ENCODE measurements at places on chromosomes 1 and 21.

- no peak for DNase-seq
Measured at GRCh38 chr1:115056395-115056798, 26.8 kb downstream of the TSHB start.

- DNase-seq, result no peak
Measured at GRCh38 chr21:26281506-26281905, 110.9 kb upstream of the APP start.

DNA sequence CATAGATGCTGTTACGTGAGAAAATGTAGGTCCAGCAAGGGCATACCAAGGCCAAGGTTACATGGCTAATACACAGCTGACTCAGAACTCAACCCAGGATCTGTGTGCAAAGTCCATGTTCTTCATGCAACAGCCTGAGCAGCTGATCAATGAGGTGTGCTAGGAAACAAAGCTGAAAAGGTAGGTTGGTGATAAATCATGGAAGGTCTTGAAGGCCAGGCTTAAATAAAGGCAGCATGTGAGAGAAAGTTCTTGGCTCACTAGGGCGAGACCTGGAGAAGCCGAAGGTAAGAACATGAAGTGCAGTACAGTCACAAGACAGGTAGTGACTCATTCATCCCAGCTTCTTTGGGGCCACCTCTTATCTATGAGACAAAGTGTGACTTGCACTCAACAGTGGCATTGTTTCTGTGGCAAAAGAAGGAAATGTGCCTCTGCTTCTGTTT lies 33.4 kb downstream of the TLR5 start:
- DNase-seq, result no peak

GRCh38 chr1:15215116-15215515 lies 31.9 kb upstream of the FHAD1 start:
- no peak for DNase-seq

GRCh38 chr1:59340411-59341307 lies 43.8 kb downstream of the FGGY start:
- DNase-seq, result no peak

DNA sequence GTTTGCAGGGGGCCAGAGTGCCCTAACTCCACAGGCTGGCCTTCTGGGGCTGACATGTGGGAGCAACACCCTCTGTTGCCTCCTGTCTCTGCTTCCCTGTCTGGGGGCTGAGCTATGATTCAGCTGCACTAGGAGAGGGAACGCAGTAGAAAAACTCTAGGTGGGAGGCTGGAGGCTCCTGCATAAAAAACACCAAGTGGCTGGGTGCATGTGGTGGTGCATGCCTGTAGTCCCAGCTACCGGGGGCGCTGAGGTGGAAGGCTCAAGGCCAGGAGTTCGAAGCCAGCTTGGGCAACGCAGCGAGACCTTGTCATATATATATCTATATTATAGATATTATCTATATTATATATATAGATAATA lies 5.6 kb downstream of the KIF17 start:
- no peak for DNase-seq

DNA sequence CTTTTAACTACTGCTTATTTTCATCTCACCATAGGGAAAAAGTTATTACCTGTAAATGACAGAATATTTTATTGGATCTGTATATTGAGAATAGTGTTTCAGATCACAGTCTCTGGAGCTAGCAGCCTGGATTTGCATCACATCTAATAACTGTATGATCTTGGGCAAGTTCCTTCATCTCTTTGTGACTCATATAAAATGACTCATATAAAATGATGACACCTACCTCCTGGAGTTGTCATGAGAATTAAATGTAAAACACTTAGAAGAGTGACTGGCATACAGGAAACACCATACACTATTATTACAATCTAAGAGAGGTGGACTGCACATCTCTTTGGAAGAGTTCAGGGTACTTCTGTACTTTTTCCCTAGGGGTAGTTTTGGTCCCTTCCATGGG lies 421.3 kb downstream of the NEGR1 start:
- DNase-seq, result no peak

- DNase-seq, result no peak
Measured at GRCh38 chr1:32782086-32782485, 35.1 kb downstream of the YARS1 start.

GRCh38 chr1:52676249-52676903 lies 21.8 kb downstream of the COA7 start:
- DNase-seq, result no peak

- no peak for DNase-seq
Measured at GRCh38 chr1:25195835-25196234, 36.5 kb downstream of the SYF2 start.

DNA sequence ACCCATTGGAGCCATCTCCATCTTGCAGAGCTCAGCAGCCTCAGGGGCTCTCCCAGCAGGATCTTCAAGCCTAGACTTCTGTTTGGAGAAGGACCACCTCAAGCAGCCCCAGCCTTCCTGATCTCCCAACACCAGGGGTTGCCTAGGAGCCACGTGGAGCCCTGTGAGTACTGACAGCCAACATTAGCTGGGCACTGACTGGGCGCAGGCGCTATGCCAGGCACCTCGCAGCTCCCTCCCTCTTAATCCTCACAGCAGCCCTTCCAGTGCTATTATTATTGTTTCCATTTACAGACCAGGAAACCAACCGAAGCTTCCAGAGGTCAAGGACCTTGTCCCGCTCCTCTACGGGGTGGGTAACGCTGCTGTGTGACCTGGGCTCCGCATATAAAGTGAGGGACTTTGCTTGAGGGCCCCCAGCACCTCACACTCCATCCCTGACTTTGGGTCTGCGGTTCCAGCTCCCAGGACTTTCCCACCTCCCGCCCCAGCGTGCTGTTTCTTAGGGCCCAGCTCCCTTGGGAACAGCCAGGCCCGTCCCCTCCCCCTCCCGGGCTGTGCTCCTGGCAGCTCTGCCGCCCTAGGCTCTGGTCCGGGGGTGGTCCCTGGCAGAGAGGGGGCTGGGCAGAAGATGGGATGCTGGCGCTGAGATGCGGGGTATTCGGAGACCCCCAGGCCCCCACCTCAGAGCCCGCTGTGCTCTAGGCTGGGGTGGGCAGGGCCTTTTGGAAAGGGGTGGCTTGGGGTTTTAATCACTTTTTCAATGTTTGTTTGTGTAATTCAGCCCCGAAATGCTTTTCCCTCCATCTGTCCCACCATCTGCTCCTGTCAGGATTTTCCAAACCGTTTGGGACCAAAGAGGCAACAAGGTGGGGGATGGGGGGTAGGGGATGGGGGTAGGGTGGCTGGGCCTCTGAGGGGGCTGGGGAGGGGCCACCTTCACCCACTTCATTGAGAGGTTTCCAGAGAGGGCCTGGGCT lies 4.1 kb upstream of the HPCA start:
- DNase-seq, result no peak
